NCI-H2081 treated with DMSO at 0.1 percent for 48 hours (cell line): ENCODE measurements at places on chromosomes 16 and 17.

DNA sequence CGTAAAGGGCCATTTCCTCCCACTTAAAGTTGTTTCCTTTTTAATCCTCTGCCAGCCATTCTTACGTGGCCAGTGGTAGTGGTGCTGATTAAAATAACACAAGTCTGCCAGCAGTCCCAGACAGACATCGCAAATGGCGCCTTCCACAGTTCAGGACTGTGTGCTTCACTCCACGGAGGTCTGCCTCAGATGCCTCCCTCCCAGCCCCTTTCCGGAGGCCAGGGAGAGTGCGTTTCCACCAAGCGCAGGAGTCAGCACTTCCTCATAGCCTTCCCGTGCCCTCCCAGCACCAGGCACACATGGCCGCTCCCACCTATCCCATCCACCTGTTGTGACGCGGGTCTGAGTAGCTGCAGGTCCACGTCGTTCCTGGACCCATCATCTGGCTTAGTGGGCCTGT is 205.6 kb downstream of the RPTOR start:
- no peak for DNase-seq

GRCh38 chr16:77679391-77679790 is 42.9 kb upstream of the NUDT7 start:
- no peak for DNase-seq

DNA sequence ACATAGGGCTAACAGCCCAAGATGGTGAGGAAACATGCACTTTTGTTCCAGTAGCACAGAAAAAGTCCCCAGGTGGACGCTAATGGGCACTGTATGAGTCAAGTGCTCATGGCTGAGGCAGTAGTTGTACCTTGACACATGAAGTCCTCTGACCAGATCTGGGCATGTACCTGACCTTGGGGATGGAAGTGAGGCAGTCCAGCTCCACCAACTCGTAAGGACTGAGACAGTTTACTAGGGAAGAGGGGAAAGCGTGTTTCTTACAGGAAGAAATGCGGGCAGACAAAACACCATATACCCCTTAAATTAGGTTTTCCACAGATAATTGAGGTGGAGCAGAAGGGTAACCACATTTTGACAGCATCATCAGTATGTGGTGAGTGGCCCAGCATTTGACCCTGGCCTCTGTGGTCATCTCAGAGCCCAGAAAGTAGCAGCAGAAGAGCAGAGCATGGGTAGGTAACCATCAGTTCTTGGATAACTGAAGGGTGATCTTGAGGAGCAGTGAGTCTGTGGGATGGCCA is 32.4 kb upstream of the METTL9 start:
- DNase-seq, result no peak

- DNase-seq, result no peak
Measured at GRCh38 chr17:64240741-64241347, 22.2 kb downstream of the TEX2 start.
